Chondrocyte (in vitro differentiated cells): ENCODE measurements at places on chromosomes 16 and 17. TPM values are rescaled to one million over a fixed set of nuclear protein-coding genes. Genes with fewer than 3 reads are reported as not detected.

Gene CDH8
- 2.8 to 6.2 TPM (median 5.7 TPM) in 3 replicates for total RNA-seq

GRCh38 chr17:53919356-53919755 lies 96.6 kb downstream of the KIF2B start:
- no peak for DNase-seq

Gene TPSD1
- total RNA-seq, result not detected in 3 replicates

DNA sequence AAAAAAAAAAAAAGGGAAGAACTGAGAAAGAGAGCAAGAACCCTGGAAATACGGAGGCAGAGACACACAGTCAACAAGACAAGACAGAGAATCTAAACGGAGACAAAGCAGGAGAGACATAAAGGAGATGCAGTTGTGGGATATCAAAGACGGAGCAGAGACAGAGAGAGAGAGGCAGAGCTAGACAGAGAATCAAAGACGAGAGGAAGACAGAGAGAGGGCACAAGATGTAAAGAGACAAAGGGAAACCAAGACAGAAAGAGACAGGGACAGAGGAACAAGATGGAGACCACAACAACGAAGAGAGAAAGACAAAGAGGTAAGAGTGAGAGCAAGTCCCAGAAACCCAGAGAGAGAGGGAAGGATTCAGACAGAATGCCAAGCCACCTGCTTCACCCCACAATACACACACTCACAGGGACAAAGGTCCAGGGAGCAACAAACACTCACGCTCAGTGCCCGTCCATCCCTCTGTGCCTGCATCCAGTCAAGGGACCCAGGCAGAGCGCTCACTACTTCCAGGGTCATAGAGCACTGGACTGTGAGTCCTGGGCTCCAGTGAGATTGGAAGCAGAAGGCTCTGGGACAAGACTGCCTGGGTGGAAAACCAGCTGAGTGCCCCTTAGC lies 88.9 kb downstream of the C16orf78 start:
- DNase-seq, result no peak

Gene HGS
- total RNA-seq, result 87.4 to 93.1 TPM (median 89.6 TPM) in 3 replicates

DNA sequence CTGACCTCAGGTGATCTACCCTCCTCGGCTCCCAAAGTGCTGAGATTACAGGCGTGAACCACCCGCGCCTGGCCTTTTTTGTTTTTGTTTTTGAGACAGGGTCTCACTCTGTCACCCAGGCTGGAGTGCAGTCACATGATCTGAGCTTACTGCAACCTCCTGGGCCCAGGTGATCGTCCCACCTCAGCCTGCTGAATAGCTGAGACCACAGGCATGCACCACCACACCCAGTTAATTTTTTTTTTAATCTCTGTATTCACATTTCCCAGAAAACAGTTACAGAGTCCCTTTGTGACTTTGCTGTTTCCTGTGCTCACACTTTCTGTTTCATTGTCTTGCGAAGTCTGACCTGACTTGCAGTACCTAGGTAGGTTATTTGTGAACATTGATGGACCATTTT lies 2.7 kb downstream of the CLUAP1 start:
- peak; percentile 37 for DNase-seq

- no peak for DNase-seq
Observed at GRCh38 chr17:36597866-36598777, 3.3 kb upstream of the MRM1 start.

DNA sequence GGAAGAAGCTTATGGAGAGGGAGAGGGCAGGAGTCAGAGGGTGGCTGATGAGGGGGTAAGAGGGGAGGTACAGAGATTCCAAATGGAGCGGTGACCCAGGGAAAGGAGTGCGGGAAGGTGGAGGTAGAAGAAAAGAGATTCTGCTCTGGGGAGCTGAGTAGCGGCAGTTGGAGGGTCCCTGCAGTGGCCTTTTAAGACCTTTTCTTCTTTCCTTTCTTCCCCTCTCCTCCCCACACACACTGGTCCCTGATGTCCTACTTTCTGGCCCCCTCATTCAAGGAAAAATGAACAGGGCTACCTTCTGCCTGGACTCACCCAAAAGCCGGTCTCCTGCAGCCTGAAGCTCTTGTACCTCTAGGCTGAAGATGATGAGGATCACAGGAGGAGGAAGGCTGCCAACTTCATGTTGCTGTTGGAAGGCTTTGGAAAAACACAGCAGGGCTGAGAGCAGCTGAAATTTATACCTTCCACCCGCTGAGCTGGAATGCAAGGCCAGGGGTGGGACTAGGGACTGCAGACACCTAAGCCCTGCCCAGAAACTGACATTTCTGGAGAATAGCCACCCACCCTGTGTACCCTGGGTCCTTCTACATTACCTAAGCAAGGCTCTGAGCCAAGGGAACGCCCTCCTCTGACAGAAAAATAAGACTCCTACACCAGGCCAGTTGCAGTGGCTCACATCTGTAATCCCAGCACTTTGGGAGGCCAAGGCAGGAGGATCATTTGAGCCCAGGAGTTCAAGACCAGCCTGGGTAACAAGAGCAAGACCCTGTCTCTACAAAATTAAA lies 9.4 kb upstream of the HEATR6 start:
- DNase-seq, result no peak

Gene CES4A
- total RNA-seq, result 1.6 to 6.6 TPM (median 2.6 TPM) in 3 replicates

Gene LRRC36
- total RNA-seq, result 0.20 TPM in 1 of 3 replicates, not detected in the others

- no peak for DNase-seq
Observed at GRCh38 chr17:72529386-72529785, 408.6 kb downstream of the SOX9 start.

Gene BLTP2
- total RNA-seq, result 112 to 158 TPM (median 114 TPM) in 3 replicates

Gene TPPP3
- 2.7 to 3.6 TPM (median 3.3 TPM) in 3 replicates for total RNA-seq

GRCh38 chr17:78316867-78317789 lies 42.7 kb downstream of the SOCS3 start:
- DNase-seq, result no peak

DNA sequence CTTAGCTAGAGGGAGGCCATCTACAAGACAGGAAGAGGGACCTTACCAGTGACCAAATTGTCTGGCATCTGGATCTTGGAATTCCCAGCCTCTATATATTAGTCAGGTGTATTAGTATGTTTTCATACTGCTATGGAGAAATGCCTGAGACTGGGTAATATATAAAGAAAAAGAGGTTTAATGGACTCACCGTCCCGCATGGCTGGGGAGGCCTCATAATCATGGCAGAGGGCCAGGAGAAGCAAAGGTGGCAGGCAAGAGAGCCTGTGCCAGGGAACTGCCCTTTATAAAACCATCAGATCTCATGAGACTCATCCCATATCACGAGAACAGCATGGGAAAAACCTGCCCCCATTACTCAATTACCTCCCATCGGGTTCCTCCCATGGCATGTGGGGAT lies 500.2 kb downstream of the SHISA9 start:
- no peak for DNase-seq

DNA sequence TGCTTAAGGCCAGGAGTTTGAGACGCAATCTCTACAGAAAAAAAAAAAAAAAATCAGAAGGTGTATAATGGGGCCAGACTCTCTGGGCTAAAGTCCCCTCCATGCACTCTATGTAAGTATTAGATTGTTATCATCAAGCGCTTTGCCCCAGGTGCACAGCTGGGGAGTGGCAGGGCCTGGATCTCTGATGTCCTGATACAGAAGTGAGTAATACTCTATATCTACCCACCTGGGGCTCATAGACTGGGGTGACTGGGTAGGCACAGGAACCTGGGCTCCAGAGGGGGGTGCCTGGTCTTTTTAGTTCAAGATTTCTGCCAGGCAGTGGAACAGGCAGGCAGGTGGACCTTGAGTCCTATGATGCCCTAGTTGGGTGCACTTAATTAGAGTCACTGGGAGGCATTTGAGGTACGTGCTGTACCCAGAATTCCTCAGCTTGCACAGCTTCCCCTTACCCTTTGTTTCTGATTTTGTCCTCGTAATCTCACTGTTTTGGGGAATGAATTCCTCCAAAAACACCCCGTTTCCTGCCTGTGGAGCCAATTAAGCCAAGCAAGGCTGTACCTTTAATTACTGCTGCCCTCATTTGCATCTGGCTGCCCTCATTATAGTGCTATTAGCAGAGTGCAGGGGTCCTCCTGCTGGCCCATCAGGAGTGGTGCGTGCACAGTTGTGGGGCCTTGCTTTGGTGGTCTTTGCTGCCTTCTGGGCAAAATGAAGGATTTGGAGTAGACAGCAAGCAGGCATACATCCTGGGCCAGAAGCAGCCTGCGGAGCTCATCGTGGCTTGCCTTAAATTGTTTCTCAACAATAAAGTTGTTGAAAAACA lies 239.0 kb downstream of the SNX29 start:
- DNase-seq, result no peak

DNA sequence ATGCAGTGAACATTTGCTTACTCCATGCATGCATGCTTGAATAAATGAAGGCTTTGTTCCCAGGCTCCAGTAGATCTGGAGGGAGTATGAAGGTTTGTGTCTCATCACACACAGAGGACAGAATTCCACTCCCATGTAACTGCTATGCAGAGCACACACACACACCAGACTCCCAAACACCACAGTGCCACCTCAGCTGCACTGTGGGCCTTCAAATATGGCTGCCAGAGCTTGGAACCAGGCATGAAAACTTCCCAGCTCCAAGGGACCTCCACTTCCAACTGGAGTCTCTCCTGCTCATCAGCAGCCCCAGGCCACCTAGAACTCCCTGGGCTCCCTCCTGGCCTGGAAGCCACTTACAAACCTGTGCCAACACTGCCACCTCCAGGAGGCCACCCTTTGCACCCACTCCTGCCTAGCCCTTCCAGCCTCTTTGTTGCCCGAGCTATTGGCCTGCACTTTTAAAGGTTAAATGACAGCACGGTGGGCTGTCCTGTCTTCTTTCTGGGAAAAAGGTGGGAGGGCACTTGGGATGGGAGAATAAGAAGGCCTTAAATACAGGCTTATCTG lies 151.2 kb downstream of the ZNF423 start:
- no peak for DNase-seq

Gene KRT15
- not detected in 3 replicates for total RNA-seq

Gene CRYBA1
- not detected in 3 replicates for total RNA-seq

DNA sequence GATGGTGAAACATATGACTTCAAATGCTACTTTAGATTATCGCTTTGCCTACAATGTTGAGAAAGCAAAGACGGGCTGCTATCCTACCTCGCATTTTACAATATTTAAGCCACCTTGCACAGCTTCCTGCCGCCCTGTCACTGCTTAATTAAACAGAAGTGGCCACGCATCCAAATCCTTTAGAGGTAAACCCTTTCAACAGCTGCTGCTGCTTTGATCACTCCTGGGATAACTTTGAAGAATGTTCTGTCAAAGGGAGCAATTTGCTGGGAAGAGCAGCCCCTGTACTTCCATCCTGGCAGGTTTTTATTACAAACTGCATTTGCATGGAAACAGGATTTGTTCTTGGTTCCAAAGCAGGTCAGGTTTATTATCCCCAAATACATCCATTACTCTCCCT lies 24.2 kb upstream of the SSTR2 start:
- DNase-seq, result no peak

GRCh38 chr17:6779411-6779810 lies 3.4 kb downstream of the FBXO39 start:
- DNase-seq, result no peak

Gene ADAM11
- 0.44 to 0.49 TPM (median 0.47 TPM) in 3 replicates for total RNA-seq

Gene KRTAP1-1
- not detected in 3 replicates for total RNA-seq

Gene PROCA1
- 1.4 to 2.3 TPM (median 2.0 TPM) in 3 replicates for total RNA-seq

Gene ABAT
- total RNA-seq, result 2.1 to 3.1 TPM (median 2.1 TPM) in 3 replicates

Gene TBC1D3
- total RNA-seq, result not detected in 3 replicates

DNA sequence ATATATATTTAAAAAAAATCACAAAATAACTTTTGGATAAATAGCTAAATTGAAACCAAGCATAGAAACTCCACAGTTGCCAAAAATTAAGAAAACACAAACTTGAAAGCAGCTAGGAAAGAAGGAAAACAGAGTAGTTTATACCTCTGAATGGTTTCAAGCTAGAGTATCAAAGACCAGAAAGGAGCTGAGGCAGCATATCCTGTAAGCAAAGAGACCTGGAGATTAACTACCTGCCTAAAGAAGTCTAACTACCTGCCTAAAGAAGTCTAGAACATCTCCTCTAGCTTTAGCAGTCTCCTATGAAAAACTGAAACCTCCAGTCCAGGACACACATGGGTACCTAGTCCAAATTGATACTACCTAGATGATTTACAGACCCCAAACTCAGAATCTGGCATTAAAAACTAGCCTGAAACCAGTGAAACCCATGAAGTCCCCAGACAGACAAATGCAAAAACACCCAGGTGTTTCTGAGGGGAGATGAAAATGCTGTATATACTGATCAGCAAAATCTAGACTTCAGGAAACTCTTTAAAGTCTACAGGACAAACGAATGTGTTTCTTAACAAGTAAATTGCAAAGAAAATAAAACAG lies 17.6 kb downstream of the APPBP2 start:
- no peak for DNase-seq

DNA sequence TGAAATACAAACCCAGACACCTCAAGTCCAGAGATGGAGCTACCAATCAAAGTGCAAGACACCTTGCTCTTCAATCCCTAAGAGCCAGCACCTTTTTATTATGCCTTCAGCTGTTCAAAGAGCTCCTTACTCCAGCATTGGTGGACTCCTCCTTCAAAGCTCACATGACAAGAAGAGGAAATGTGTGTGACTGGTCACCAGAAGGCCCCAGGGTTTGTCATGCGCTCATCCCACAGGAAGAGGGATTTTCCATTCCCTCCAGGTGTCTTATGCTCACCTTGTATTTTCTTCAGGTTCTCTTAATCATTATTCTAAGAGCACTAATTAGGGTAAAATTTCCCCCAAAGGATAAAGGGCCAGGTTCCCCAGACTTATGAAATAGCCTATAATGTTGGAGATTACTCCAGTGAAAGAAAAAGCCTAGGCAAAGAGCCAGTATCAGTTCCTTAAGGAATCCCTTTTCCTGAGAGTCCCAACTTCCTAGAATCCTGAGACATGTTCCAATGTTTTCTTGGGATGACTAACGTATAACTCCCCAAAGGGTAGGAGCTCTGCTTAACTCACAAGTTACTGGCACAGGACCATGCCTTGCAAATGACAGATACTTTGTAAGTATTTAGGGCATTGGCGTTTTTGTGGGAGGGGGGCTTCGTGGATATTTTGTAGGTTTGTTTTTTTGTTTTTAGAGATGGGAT lies 56.9 kb upstream of the SOX9 start:
- DNase-seq, result no peak

Gene CACNG1
- not detected in 3 replicates for total RNA-seq

Gene PSKH1
- total RNA-seq, result 33.1 to 38.9 TPM (median 35.9 TPM) in 3 replicates

- no peak for DNase-seq
Observed at GRCh38 chr17:62024866-62025265, 40.2 kb downstream of the MED13 start.

Gene NLE1
- 10.2 to 12.7 TPM (median 12.0 TPM) in 3 replicates for total RNA-seq

Gene CALB2
- total RNA-seq, result 0.39 to 0.85 TPM in 2 of 3 replicates, not detected in the other

Gene SLC22A31
- 0.40 to 0.94 TPM in 2 of 3 replicates, not detected in the other for total RNA-seq
